NCI-H1417 (cell line): ENCODE measurements at places on chromosomes 3 and 15.

DNA sequence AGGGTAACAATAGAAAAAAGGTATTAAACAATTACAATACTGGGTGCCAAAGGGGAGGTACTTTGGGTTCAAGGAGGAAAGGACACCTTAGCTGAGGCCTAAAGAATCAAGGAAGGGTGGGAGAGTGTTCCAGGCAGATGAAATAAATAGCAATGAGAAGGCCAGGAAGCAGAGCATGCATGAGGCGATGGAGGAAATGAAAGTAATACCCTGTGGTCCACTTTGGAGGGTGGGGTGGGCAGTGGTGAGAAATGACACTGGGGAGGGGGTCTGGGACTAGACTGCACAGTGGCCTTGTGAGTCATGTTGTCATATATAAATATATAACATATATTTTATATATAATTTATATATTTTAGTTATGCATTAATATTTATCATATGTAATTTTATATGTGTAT is 55.9 kb downstream of the BHLHE40 start:
- DNase-seq = no peak

DNA sequence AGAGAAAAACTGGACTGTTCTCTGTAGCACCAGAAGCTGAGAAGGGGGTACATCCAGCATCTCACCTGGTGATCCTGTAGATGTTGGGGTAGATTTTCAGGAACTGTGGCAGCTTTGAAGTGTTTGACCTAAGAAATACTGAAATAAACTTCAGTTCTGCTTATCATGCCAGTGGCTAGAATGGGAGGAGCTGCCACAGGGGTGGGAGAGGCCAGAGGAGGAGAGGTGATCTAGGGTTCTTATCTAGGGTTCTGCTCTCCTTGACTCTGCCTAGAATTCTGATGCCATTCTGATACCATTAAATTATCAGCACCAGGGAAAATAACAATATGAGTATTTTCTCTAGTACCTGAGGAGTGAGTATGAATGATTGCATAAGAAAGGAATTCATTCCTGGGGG is 10.2 kb upstream of the CPOX start:
- DNase-seq = no peak

- no peak for DNase-seq
These were observed 51.5 kb downstream of the IGF1R start for GRCh38 chr15:98699591-98700424.

GRCh38 chr15:39793923-39794322 is 11.3 kb upstream of the FSIP1 start:
- no peak for DNase-seq

DNA sequence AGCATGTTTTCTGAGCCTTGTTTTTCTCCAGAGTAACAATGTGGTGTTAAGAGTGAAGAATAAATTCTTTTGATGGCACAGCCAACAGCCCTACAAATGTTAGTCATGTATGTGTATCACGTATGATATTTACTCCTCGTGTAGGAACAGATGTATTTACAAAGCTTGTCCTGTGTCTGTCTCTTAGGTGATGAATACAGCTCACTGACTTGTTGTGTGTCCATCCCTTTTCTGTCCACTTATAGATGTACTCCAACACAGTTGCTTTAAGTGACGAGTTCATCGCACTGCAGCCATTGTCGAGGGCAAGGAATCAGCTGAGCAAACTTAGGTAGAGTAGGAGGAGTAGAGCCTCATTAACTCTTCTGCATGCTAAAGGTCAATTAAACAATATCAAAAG is 78.1 kb downstream of the DCUN1D1 start:
- no peak for DNase-seq

GRCh38 chr15:75631935-75632334 is 6.4 kb upstream of the SNUPN start:
- no peak for DNase-seq
